ENCODE measurements at places on chromosomes 5 and 9.

DNA sequence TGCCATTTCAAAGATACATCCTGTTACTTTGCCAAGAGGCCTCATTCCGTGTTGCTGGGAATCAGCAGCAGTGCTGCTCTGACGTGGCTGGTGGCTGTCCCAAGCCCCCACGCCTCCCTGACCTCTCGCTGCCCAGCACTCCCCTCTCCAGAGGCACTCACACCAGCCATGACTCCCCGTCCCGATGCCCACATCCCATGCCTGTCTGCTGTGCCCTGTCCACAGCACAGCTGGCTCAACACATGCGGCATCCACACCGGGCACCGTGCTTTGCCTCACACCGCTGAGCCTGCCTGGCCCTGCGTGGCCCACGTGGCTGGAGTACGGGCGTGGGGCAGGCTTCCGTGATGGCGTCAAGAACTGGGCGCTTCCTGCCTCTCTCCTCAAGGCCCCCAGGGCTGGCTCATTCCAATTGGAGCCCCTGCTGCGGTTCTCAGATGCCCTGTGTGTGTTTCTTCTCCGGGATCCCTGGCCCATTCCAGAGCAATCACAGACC lies 7.8 kb upstream of the LCN1 start:
- no peak for DNase-seq

DNA sequence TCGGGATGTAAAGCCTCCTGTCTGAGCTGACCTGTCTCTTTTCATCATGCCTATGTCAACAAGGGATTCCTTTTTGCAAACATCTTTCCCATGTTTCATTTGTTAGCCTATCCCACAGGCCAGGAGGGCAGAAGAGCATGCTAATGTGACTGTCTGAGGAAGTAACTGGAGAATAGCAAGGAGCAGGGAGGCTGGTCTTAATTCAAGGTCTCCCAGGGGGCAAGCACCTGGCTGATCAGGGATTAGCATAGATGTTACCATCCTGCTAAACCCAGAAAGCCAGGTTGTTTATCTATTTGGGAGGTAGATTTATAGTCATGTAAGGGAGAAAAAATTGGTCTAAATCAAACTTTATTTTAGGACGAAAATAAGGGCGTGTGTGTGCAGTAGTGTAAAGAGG lies 36.7 kb upstream of the MAP1B start:
- DNase-seq: no peak

- peak; percentile 27 for DNase-seq
Observed at GRCh38 chr9:83956086-83956435, 24.0 kb downstream of the HNRNPK start.

GRCh38 chr9:107983181-107983603 lies 493.6 kb upstream of the KLF4 start:
- no peak for DNase-seq

DNA sequence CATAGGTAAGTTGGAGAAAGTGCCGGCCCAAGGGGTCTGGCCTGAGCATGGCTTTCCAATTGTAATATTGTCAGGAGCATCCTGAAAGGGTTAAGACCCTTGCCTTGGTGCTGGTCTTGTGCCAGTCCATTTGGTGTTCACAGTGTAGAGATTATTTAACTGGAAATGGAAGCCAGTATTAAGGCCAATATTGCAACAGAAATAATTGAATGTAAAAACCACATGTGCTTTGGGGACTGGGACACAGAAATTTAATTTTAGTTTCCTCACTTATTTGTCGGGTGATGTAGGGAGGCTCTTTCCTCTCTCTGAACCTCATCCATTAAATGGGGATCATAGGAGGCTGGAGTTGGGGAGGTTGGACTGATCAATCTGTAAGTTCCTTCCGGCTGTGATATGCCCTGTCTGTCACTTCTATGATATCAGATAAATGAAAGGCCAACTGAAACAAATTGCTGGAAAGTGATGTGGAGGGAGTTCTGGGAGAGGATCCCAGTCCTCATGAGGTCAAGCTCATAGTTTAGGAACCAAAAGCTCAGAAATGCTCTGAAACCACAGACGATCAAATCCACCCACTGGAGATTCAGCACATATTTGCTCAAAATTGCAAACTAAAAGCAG lies 54.8 kb upstream of the COL15A1 start:
- DNase-seq: no peak

DNA sequence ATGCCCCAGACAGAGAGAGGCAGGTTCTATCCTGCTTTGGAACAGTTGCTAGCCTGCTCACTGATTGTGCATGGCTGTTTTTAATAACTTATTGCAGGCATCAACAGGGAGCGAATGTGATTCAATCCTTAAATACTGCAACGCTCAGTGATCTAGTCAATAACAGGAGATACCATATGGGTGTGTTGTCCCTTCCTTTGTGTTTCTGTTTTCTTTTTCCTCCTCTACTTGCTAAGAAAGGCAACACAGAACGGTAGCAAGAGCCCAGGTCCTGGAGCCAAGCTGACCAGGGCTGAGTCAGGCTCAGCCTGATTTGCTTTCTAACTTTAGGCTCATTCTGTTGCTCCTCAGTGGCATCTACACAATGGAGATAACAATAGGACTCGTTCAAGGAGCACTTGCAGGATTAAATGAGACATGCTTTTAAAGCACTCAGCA lies 98.6 kb upstream of the EQTN start:
- no peak for DNase-seq

DNA sequence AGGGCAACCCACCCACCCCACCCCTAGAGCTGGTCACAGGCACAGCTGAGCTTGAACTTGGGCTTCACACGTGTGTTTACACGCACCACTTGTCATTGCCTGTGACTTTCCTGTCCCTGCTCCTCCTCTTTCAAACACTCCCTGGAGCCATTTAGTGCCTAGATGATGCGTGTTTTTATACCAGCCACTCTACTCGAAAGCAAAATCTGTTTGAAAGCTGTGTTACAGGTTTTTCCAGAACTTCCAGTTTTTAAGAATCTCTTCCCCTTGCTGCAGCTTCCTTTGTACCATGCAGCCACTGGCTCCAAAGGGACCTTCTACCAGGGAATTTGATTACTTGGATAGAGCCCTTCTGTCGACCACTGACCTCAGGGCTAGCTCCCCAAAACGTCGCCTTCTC lies 78.8 kb upstream of the SPRY4 start:
- DNase-seq: no peak

- no peak for DNase-seq
Observed at GRCh38 chr5:147668385-147668784, 114.1 kb downstream of the JAKMIP2 start.

DNA sequence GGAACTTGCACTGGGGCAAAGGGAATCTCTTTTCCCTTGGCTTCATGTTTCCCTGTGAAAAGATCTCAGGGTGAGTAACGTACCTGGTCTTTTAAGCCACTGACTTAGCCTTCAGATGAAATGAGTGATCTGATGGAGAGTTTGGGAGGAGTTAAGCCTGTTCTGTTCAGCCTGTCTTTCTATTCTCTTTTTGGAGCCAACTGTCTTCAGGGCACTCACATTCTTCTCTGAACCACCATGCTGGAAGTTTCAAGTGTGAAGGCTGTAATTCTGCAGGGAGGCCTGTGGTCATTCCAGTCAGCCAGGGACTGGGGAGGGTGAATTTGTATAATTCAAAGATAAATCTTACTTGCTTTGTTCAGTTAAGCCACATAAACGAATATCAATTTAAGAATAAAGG lies 722.2 kb upstream of the SEMA6A start:
- no peak for DNase-seq

DNA sequence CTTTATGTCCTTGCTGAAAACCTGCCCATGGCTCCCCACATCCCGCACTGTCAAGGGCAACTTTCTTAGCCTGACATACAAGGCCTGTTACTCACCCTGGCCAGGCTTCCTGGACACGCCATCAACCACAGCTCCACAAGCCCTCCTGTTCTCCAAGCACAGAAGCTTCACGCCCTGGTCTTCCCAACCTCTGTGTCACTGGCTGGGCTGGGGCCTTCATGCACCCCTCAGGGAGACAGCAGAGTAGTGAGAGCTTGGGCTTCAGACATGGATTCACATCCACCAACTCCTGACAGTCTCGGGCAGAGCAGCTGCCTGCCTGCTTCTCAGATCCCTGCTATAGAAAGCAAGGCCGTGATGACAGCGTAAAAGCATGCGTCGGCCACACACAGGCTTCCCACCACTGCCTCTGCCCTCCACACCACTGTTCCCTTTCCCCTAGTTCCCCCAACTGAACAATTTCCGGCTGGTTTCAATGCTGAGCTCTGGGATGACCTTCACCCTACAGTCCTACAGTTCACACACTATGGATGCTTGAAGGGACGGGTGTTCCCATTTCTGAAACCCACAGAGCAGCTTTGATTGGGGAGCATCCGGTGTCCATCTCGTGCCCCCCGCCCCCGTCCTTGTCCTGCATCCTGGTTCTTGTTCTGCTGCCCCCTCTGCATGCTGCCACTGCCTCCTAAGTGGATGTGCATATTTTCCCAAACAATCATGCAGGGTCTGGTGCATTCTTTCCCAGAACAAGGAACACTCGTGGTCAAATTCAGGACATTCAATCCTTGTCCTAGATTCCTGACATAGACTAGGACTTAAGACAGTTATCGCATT lies 33.4 kb upstream of the ADAMTS2 start:
- DNase-seq: no peak

DNA sequence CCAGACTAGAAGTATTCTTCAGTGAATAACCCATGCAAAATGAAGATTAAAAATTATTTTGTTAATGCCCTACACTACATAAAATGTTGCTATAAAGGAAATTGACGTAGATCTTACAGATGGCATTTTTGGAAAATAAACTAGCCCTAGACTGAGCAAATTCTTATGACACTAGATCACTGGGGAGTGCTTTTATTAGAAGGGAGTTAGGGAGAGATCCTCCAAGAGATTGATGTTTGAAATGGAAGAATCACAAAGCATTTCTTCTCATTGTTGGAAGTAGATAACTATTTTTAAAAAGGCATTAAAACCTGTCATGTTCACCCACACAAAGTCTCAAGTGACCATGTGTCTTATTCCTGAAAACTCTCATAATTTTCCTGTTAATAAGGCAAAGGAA lies 351.1 kb upstream of the TLE4 start:
- no peak for DNase-seq
